Aorta (tissue), 5 donors: ENCODE measurements at places on chromosomes 3 and 15. TPM values are rescaled to one million over a fixed set of nuclear protein-coding genes. Genes with fewer than 3 reads are reported as not detected.

GRCh38 chr15:87365186-87365585 lies 891.4 kb downstream of the NTRK3 start:
- no peaks in the 10 kb centered on the region for H3K27me3 ChIP-seq
- no peaks in the 10 kb centered on the region for H3K36me3 ChIP-seq
- DNase-seq = no peak
- H3K27ac ChIP-seq = no peak overlapping the region
- no peaks in the 10 kb centered on the region for H3K4me1 ChIP-seq
- no peak overlapping the region for H3K4me3 ChIP-seq

- H3K27ac ChIP-seq = no peak overlapping the region
- no peaks in the 10 kb centered on the region for H3K4me1 ChIP-seq
- H3K36me3 ChIP-seq = no peaks in the 10 kb centered on the region
- no peaks in the 10 kb centered on the region for H3K27me3 ChIP-seq
- peak; percentile 90 for DNase-seq
These were observed 8.3 kb downstream of the PSTPIP1 start for GRCh38 chr15:77002954-77003912.

DNA sequence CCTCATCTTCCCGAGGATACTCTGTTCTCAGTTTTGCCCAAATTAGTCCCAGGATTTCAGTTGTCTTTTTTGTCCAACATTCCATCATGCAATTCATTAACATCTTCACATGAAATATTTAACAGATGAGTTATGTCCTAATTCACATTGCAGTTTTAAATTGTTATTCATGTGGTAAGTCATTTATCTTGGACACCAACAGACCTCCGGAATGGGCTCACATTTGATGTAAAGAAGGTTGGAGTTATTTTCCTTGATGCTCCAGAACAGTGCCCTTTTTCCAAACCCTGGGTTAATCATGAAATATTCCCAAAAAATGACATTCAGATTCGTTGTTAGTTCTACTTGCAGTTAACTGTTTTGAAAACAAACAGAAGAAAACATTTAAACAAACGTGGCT lies 32.8 kb upstream of the LRTM1 start:
- no peak for DNase-seq
- H3K4me1 ChIP-seq = no peaks in the 10 kb centered on the region
- no peaks in the 10 kb centered on the region for H3K27me3 ChIP-seq
- H3K27ac ChIP-seq = no peak overlapping the region
- no peak overlapping the region for H3K4me3 ChIP-seq
- no peaks in the 10 kb centered on the region for H3K36me3 ChIP-seq

DNA sequence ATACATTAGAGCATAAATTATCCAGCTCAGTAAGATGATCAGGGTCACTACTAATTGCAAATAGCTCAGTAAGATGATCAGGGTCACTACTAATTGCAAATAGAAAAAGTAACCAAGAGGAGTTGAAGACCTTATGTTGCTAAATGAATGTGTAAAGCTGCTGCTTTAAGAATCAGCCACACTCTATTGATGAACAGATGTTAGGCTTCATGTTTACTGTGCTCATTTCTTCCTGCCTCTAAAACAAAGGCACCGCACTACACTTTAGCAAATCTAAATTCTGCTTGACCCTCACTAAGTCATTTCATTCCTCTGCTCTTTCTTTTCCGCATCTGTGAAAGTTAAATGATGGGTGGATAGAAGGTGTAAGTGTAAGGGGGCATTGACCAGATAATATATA lies 92.6 kb upstream of the PLSCR4 start:
- H3K4me3 ChIP-seq = no peak overlapping the region
- DNase-seq = no peak
- no peaks in the 10 kb centered on the region for H3K4me1 ChIP-seq
- no peak overlapping the region for H3K27ac ChIP-seq
- H3K27me3 ChIP-seq = no peaks in the 10 kb centered on the region

DNA sequence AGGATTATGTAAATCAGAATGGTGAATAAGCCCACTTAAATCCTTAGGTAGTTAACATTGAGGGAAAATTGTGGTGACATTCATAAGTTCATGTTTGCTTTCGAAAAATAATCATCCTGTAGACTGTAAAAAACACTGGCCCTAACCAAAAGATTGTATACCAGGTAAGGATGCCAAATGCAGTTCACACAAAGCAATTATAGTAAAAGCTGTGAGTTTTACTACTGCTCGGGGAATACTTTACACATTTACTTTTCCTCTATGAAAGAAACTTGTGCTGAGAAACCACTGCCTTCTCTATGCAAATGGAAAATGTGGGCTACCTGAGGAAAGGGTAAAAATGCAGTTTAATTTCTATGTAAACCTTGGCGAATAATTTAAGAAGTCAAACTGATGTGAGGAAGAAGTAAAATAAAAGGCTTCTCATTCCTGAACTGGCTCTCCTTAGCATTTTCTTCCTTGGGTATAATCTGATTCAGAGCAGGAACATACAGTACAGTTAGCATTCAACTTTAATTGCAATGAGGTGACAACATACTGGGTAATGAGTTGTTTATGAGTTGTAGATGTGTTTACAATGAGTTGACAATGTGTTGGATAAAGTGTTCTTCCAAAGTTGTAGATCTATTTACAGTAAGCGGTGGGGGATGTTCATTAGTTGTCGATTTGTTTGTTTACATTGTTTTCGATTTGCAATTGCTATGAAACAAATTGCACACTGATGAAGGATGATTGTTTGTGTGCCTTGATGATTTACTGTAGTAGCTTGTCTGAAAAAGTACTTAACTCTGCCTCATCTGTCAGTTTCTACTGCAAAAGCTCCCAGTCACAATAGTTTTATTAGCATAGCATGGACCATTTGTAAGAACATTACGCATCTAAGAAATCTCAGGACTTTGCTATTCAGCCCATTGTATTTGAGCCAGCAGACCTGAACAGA lies 453.0 kb upstream of the DPH6 start:
- DNase-seq = no peak
- H3K27ac ChIP-seq = no peak overlapping the region
- H3K4me3 ChIP-seq = no peak overlapping the region
- H3K4me1 ChIP-seq = peaks cover 1% of the 10 kb centered on the region

DNA sequence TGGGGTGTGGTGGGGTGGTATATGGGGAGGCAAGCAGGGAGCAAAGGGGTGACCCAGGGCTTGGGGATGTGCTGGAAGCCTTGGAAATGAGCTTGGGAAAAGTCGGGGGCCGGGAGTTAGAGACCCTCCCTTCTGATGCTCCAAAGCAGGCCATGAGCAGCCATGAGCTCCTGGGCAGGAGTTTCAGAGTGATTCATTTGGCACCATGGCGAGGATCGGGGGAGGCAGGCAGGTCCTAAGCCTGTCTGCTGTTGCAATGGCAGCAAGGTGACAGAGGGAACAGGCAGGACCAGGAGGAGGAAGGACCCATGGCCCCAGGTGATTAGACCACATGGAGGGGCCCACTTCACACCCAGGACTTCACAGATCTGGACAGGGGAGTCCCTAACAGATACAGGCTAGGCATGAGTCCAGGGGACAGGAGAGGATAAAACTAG lies 21.3 kb downstream of the RGMA start:
- H3K4me3 ChIP-seq = no peak overlapping the region
- peaks cover 2% of the 10 kb centered on the region for H3K4me1 ChIP-seq
- H3K36me3 ChIP-seq = no peaks in the 10 kb centered on the region
- H3K27me3 ChIP-seq = no peaks in the 10 kb centered on the region
- no peak for DNase-seq

GRCh38 chr3:5002174-5002870 lies 23.1 kb downstream of the BHLHE40 start:
- no peak for DNase-seq
- no peak overlapping the region for H3K4me3 ChIP-seq
- H3K36me3 ChIP-seq = no peaks in the 10 kb centered on the region
- no peak overlapping the region for H3K27ac ChIP-seq

- no peak for DNase-seq
- H3K27ac ChIP-seq = peak overlapping the region; percentile 79
- H3K4me3 ChIP-seq = peak overlapping the region; percentile 74
- no peaks in the 10 kb centered on the region for H3K36me3 ChIP-seq
- H3K27me3 ChIP-seq = no peaks in the 10 kb centered on the region
These were observed 781 bp downstream of the TRNT1 start for GRCh38 chr3:3127432-3128010.

GRCh38 chr3:85495602-85496001 lies 536.8 kb downstream of the CADM2 start:
- no peaks in the 10 kb centered on the region for H3K4me1 ChIP-seq
- no peak for DNase-seq
- H3K27ac ChIP-seq = no peak overlapping the region

The TMEM108 gene
- 0.33 TPM for polyA plus RNA-seq

The CEMIP gene
- 0.10 TPM for polyA plus RNA-seq

The ANKRD63 gene
- not detected for polyA plus RNA-seq
